Naive thymus-derived CD4-positive, alpha-beta T cell (primary cell): ENCODE measurements at places on chromosomes 3 and 15. TPM values are rescaled to one million over a fixed set of nuclear protein-coding genes. Genes with fewer than 3 reads are reported as not detected.

- no peaks in the 10 kb centered on the region for H3K4me1 ChIP-seq
- no peak for DNase-seq
- H3K4me3 ChIP-seq: no peak overlapping the region
- no peaks in the 10 kb centered on the region for H3K36me3 ChIP-seq
- H3K27me3 ChIP-seq: no peaks in the 10 kb centered on the region
These were observed 111.2 kb downstream of the IL12A start for GRCh38 chr3:160099834-160100233.

DNA sequence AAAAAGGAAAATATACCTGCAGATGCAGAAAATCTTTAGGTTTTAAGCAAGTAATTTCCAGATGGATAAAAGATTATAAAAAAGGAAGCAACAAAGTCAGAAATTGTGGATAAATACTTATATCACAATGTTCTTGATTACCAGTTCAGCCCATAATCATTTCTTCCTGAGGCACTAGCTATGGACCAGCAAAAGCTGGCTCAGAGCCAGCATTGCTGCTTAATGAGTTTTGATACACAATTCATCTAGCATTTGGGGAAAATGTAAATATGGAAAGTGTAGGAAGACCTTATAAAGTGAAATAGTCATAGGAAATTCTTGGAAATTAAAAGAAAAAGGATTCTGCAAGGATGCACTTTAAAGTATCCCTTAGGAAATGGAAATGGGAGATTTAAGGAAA lies 168.3 kb upstream of the GBE1 start:
- H3K36me3 ChIP-seq: no peaks in the 10 kb centered on the region
- H3K27me3 ChIP-seq: no peaks in the 10 kb centered on the region
- no peak overlapping the region for H3K4me3 ChIP-seq
- H3K4me1 ChIP-seq: no peaks in the 10 kb centered on the region

The TIMP4 gene
- total RNA-seq: not detected

The TUSC7 gene
- not detected for total RNA-seq

The DOCK3 gene
- total RNA-seq: 1.5 TPM

DNA sequence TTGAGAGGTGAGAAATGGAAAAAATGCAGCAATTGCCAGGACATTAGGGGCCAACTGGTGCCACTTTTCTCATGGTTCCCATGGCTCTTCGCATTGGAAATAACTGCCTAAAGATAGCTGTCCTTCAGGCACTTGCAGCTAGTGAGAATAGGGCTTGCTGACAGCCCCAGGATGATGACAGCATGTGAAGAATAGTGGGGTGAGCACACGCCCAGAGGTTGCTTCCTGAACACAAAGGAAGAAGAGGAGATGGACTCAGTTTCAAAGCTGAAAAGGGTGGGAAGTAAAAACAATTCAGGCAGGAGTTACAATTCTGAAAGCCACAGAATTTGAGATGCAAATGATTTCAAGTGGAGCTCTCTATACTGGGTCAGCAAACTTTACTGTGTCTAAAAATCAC lies 45.6 kb downstream of the TNFAIP8L3 start:
- no peaks in the 10 kb centered on the region for H3K4me1 ChIP-seq
- no peaks in the 10 kb centered on the region for H3K27me3 ChIP-seq
- H3K36me3 ChIP-seq: no peaks in the 10 kb centered on the region
- no peak overlapping the region for H3K4me3 ChIP-seq
- H3K27ac ChIP-seq: no peak overlapping the region
- DNase-seq: no peak

GRCh38 chr3:61560517-61561373 lies 626 bp upstream of the PTPRG start:
- H3K27ac ChIP-seq: no peak overlapping the region
- no peaks in the 10 kb centered on the region for H3K36me3 ChIP-seq
- DNase-seq: no peak
- no peaks in the 10 kb centered on the region for H3K27me3 ChIP-seq
- no peaks in the 10 kb centered on the region for H3K4me1 ChIP-seq

GRCh38 chr15:99433757-99434450 lies 131.9 kb upstream of the MEF2A start:
- DNase-seq: no peak
- peaks cover 58% of the 10 kb centered on the region for H3K4me1 ChIP-seq

- H3K36me3 ChIP-seq: no peaks in the 10 kb centered on the region
- no peak overlapping the region for H3K4me3 ChIP-seq
- H3K27me3 ChIP-seq: no peaks in the 10 kb centered on the region
- no peak overlapping the region for H3K27ac ChIP-seq
These were observed 150.0 kb upstream of the ROBO2 start for GRCh38 chr3:76889911-76890310.

- H3K27me3 ChIP-seq: no peaks in the 10 kb centered on the region
- DNase-seq: no peak
- no peaks in the 10 kb centered on the region for H3K4me1 ChIP-seq
These were observed 43.2 kb upstream of the UBE2E2 start for GRCh38 chr3:23159929-23160328.

The BUB1B gene
- total RNA-seq: 1.8 TPM

DNA sequence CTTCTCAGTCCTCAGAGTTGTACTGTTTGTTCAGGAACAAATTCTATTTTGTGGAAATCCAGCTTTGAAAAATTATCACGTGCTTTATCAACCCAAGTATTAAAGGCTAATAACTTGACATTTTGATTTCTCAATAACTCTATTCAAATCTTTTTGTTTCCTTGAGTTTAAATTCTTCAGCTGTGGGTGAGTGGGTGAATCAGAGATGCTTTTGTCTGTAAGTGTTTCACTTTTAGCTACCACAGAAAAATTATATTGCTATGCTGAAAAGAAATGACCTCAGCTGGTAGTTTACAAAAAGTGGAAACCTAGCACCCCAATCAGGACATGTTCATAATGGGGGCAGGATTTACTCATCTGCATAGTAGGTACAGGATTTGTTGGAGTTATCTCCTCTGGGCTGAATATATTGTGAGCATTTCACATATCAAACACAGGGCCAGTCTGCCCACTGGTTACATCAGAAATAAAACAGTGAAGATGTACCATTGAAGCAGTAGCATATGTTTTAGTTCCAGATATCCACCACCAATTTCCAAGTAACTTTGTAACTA lies 30.5 kb downstream of the MINDY4B start:
- H3K27ac ChIP-seq: no peak overlapping the region
- H3K36me3 ChIP-seq: no peaks in the 10 kb centered on the region
- no peaks in the 10 kb centered on the region for H3K27me3 ChIP-seq
- H3K4me3 ChIP-seq: no peak overlapping the region

The ST8SIA2 gene
- not detected for total RNA-seq

The LRRC31 gene
- total RNA-seq: not detected

GRCh38 chr3:112530573-112530972 lies 31.2 kb downstream of the ATG3 start:
- H3K4me1 ChIP-seq: no peaks in the 10 kb centered on the region
- H3K4me3 ChIP-seq: no peak overlapping the region

DNA sequence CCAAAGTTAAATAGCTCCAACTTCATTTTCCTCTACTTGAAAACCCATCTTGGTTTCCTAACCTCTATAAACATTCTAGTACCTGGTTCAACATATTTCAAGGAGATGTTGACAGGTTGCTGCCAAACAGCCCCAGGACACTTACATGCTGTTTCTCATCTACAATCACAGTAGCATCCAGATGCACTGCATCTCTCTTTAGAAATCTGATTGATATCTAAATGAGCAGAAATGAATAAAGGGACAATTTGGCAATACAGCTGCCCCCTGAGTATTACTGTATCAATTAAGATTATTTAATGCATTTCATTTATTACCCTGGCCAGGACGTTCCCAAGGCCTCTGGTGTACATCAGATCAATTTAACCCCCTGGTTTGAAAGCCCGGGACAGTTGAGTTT lies 74.0 kb downstream of the SSR3 start:
- no peaks in the 10 kb centered on the region for H3K36me3 ChIP-seq
- H3K4me3 ChIP-seq: no peak overlapping the region
- H3K4me1 ChIP-seq: peaks cover 25% of the 10 kb centered on the region
- H3K27me3 ChIP-seq: no peaks in the 10 kb centered on the region

DNA sequence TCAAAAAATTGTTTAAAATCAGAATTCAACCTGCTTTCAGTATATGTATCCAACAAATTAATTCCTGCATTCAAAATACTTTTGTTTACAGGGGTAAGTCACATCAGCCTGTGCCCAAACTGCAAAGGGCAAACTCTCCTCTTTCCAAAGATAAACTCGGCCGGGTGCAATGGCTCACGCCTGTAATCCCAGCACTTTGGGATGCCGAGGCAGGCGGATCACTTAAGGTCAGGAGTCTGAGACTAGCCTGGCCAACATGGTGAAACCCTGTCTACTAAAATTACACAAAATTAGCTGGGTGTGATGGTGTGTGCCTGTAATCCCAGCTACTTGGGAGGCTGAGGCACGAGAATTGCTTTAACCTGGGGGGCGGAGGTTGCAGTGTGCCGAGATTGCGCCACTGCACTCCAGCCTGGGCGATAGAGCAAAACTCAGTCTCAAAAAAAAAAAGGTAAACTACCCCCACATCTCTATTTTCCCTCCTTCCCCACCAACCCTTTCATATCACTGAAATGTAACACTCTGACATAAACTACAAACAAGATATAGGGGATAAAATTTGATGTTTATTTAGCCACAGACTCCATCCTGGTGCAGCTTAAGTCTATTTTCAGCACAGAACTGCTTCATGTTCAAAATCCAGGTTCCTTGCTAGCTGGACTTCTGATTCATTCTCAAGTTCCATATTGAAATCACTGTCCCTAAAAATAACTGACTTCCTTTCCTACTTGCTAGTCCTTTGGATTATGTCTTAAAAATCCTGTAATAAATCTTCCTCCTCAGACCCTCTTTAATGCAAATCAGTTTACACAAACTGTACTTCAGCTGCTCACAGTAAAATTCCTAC lies 15.4 kb downstream of the UBP1 start:
- no peak for DNase-seq
- peaks cover 38% of the 10 kb centered on the region for H3K36me3 ChIP-seq
- H3K27ac ChIP-seq: no peak overlapping the region
- no peak overlapping the region for H3K4me3 ChIP-seq

DNA sequence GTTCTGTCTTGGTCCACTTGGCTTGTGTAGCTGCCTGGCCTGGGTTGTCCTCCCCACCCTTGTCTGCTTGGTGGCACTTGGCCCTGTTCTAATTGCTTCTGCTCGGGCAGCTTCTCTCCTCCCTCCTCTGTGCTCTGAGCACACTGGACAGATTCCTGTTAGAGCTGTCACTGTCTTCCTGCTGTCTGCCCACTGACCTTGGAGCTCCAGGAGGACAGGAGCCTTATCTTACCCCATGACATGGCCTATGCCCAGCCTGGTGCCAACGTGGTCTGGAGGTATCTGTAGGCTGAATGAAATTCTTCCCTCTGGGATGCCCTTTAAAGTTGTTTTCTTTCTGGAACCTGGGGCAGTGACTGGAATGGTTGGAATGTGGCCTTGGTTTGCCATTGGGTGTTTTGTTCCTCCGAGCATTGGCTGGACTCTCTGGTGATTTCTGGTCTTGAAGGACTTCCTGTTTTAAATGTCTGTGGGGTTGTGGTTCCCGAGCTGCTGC lies 94.1 kb downstream of the FAM43A start:
- H3K36me3 ChIP-seq: no peaks in the 10 kb centered on the region
- H3K4me3 ChIP-seq: no peak overlapping the region
- no peaks in the 10 kb centered on the region for H3K27me3 ChIP-seq
- no peak overlapping the region for H3K27ac ChIP-seq
- H3K4me1 ChIP-seq: no peaks in the 10 kb centered on the region

GRCh38 chr3:16770021-16770420 lies 114.7 kb upstream of the PLCL2 start:
- H3K4me3 ChIP-seq: no peak overlapping the region
- H3K27me3 ChIP-seq: no peaks in the 10 kb centered on the region
- no peak for DNase-seq
- H3K36me3 ChIP-seq: no peaks in the 10 kb centered on the region
- H3K4me1 ChIP-seq: no peaks in the 10 kb centered on the region

DNA sequence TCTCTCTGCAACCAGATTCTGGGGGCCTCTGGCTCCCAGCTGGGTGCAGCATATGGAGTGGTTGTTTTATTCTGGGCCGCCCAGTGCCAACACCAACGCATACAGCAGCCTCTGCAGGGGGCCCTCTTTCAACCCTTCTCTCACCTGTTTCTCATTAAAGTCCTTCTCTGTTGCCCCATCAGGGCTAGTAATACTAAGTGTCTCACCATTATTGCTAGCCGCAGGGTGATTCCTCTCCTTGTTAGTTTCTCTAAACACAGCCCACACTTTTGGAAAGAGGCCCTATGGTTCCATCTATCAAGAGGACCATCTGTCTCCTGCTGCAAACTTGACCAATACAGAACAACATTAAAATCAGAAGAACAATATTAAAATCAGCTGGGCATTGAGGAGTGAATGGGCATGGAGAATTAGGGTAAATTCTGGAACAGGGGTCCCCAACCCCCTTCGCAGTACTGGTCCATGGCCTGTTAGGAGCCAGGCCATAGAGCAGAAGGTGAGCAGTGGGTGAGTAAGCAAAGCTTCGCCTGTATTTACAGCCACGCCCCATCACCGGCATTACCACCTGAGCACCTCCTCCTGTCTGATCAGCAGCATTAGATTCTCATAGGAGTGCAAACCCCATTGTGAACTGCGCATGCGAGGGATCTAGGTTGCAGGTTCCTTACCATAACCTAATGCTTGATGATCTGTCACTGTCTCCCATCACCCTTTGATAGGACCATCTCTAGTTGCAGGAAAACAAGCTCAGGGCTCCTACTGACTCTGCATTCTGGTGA lies 36.5 kb downstream of the ALS2CL start:
- H3K4me3 ChIP-seq: no peak overlapping the region
- no peak overlapping the region for H3K27ac ChIP-seq

- DNase-seq: no peak
- H3K27me3 ChIP-seq: no peaks in the 10 kb centered on the region
- H3K4me1 ChIP-seq: no peaks in the 10 kb centered on the region
- H3K4me3 ChIP-seq: no peak overlapping the region
These were observed 553.4 kb downstream of the ZIC1 start for GRCh38 chr3:147962408-147963164.

The RTP4 gene
- total RNA-seq: 4.9 TPM

GRCh38 chr3:42983927-42984326 lies 4.8 kb downstream of the GASK1A start:
- no peaks in the 10 kb centered on the region for H3K4me1 ChIP-seq
- H3K27ac ChIP-seq: no peak overlapping the region
- H3K27me3 ChIP-seq: no peaks in the 10 kb centered on the region
- no peaks in the 10 kb centered on the region for H3K36me3 ChIP-seq

DNA sequence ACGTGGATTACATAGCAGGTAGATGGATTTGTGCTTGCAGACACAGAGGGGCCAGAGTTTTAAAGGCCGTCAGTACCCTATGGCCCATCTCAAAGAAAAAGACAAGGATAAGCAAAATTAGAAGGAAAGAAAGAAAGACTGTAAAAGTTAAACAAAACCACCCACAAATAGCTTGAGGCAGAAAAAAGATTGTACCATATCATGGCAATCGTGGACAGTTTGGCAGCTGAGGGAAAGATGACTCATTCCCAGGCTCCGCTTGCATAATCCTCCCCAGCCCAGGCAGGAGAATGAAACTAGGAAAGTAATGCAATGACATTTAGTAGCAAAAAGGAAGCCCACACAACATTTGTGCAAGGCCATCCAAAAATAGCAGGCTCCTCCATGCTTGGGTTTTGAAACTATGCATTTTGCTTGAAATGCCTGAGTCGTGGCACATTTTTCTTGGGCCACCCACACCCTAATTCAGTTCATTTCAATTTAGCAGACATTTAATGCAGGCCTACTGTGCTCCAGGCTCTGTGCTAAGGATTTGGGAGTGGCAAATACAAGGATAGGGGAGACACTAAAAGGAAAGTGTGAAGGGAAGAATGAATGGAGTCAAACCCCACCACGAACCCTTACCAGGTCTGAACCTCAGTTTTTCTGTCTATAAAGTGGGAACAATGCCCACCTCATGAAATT lies 40.9 kb upstream of the SMAD3 start:
- no peaks in the 10 kb centered on the region for H3K4me1 ChIP-seq
- no peaks in the 10 kb centered on the region for H3K36me3 ChIP-seq
- no peak for DNase-seq
- no peak overlapping the region for H3K27ac ChIP-seq
- H3K27me3 ChIP-seq: no peaks in the 10 kb centered on the region
